ENCODE measurements at places on chromosomes 2 and 18.

- DNase-seq = no peak
Observed at GRCh38 chr2:651951-652373, 25.2 kb downstream of the TMEM18 start.

DNA sequence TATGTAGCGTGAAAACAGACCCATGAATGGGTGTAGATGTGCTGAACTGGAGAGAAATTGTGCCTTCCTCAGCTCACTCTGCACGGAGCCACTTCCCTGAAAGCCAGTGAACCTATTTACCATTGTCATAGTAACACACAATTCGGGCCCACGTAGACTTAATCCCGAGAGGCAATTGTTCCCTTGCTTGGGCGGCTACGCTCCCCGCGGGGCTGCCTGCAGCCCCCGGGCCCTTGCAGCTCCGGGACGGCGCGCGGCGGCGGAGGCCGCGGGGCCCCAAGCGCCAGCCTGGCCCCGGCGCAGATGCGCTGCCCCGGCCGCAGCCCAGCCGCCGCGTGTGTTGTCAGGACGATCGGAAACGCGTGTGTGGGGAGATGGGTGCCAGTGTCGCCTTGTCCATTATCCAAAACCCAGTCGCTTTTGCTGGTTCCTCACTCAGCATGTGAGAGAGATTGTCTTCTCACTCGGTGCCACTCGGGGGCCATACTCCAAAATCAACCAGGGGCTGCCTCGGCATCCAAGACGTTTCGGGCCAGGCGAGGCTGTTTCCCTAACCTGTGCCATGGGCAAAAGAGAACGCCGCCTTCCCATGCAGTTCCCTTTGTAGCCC is 17.9 kb upstream of the LRRTM1 start:
- no peak for DNase-seq

GRCh38 chr18:13178197-13178596 is 40.4 kb upstream of the LDLRAD4 start:
- no peak for DNase-seq

DNA sequence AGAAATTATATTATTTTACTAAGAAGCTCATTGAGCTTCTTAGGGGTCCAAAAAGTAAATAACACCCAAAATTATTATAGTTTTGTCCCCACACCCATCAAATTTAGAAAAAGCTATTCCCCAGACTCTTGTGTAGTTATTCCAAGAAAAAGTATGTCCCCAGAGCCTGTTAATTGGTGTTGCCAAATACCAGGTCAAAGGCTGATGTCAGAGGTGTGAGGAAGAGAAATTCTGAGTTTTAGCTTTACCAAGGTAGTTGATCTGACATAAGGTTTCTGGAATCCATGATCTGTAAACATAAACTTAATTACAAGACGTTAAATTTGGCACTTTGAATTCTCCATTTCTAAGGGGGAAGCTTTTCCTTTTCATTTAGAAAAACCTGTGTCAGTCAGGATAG is 29.3 kb upstream of the PSME4 start:
- DNase-seq = no peak

DNA sequence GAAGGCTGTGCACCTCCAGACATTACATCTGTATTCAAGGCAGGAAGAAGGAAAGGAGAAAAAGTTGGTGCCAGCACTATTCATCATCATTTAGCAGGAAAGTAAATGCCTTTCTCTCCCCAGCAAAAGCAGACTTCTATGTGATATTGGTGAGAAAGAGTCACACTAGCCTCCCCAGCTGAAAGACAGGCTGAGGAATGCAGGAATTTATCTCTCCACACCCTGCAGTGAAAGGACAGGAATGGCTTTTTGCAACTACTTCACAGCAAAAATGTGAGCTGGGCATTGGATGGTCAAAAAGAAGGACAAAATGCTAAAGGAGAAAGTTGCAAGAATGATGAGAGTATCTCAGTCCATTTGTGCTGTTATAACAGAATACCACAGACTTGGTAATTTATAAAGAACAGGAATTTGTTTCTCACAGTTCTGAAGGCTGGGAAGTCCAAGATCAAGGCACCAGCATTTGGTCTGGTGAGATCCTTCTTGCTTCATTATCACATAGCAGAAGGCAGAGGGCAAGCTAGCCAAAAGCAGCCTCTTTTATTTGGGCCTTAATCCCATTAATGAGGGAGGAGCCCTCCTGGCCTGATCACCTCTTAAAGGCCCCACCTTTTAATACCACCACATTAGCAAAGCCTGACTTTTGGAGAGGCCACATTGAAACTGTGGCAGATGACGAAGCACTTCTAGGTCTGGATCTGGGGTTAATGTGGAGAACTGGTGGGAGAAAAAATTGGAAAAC is 388.1 kb upstream of the SLC14A2 start:
- no peak for DNase-seq

- DNase-seq = no peak
Observed at GRCh38 chr2:38057651-38058410, 18.1 kb downstream of the CYP1B1 start.

DNA sequence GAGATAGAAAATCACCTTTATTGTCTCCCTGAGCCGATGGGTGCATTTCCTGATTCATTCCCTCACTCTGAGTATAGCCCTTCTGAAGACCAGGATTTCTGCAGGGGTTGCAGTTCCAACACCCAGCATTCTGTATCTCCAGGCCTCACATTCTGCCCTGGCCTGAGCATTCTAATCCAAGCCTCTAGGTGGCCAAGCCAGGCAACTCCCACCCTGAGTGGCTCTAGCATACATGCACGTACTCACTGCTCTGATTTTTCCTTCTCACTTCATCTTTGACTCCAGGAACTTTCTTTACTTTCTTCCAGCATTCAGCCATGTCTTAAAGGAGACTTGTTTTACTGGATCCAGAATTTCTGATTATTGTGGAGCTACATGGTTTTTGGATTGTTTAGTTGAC is 100.7 kb upstream of the STK39 start:
- peak; percentile 71 for DNase-seq

GRCh38 chr2:25228848-25229278 is 60.5 kb upstream of the POMC start:
- peak; percentile 72 for DNase-seq

- DNase-seq = no peak
Observed at GRCh38 chr2:86049529-86049928, 56.2 kb downstream of the POLR1A start.

- no peak for DNase-seq
Observed at GRCh38 chr18:37476611-37477295, 88.8 kb downstream of the CELF4 start.

- DNase-seq = no peak
Observed at GRCh38 chr2:242058116-242058680, 188.7 kb downstream of the RTP5 start.

DNA sequence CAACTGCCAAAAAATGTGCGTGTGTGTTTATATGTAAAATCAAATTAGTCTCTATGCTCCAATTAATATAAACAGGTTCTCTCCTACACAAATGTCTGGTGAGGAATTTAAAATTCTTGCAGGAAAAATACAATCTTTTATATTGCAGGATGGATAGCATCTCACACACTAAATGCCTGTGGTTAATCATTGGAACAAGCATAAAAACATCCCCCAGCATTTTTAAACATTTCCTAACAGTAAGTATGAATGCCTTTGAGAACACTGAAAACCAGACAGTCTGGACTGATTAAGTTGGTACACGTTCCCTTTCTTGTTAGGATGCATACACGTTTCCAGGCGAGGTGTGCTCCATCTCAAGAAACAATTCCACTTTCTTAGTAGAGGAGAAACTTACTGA is 29.9 kb upstream of the PDE1A start:
- DNase-seq = no peak
